ENCODE measurements at places on chromosomes 4 and X.

DNA sequence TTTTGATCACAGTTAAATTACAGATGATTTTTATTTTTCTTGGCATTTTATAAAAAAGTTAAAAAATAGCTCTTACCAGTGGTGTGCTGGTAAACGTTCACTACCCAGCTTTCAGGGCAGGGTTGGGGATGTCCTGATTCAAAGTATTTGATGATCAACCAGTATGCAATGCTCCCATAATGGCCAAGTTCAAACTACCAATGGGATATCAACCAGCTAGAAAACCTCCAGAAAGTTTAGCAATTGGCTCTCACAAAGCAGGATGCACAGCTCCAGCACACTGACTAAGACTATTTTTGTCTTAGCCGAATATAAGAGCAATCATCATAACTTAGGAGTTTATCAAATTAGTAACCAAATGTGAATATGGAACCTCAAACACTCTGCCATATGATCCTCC is 108.0 kb upstream of the PDE5A start:
- no peak for DNase-seq

- DNase-seq = no peak
Observed at GRCh38 chr4:53620956-53621355, 29.7 kb upstream of the LNX1 start.

DNA sequence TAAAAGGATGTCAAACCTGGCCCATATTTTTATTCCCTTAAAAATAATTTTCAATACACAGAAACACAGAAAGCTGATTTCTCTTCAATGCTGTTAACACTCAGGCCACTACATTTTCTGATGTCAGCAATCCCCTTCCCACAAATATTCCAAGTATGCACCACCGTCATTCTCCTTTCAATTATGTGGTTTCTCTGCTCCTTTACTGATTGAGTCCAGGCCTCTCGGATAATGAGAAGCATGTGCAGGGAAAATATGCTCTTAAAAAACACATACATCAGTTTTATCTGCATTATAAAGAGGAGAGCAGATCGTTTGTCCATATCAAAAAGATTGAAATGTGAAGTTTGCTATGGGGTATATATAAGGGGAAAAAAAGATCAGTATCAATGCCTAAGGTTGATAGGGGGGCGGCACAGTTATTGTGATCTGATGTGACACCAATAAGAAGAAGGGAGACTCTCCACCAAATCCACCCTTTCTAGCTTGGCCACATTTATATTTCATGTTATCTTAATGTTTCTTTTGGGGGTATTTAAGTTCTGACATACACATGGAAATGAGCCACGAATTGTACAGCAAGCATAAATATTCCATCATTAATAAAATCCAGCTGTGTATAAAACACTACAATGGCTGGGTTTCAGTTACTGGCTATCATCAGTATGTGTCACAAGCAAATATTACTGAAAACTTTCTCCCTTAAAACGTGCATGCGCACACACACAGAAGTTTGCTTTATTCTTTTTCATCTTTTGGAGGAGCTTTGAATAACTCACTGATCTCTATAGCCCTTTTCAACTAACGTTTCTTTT is 6.4 kb downstream of the AMOT start:
- no peak for DNase-seq

DNA sequence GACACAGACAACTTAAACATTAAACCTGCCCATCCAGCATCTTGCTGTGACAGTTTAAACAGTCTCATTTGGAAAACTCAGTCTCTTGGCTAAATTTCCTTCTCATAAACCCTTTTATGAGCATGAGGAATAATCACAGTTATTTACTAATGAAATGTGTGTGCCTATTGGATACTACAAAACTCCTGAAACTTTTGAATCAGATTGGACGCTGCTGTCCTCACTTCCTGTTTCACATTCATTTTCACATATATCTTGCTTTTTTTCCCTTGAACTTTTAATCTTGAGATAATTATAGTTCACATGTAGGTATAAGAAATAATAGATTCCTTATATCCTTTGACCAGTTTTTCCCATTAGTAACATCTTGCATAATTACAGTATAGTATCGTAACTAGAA is 111.7 kb downstream of the CDKL5 start:
- DNase-seq = no peak

- no peak for DNase-seq
Observed at GRCh38 chr4:102252171-102252570, 93.1 kb downstream of the SLC39A8 start.

DNA sequence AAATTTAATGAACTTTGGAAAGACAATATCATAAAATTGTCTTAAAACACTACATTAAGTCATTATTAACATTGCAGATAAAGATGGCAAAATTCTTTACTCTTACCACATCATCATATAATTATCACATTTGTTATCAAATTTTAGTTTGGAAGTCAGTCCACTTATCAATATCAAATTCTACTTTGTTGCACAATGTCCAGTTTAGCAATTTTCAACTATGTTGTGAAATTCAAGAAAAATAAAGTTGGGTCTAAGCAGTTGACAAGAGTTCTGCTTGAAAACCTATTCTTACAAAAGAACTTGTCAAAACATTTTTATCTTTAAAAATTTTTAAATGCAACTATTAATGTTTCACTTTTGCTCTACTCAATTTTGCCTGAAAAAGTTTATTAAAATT is 44.7 kb upstream of the TET2 start:
- DNase-seq = no peak

DNA sequence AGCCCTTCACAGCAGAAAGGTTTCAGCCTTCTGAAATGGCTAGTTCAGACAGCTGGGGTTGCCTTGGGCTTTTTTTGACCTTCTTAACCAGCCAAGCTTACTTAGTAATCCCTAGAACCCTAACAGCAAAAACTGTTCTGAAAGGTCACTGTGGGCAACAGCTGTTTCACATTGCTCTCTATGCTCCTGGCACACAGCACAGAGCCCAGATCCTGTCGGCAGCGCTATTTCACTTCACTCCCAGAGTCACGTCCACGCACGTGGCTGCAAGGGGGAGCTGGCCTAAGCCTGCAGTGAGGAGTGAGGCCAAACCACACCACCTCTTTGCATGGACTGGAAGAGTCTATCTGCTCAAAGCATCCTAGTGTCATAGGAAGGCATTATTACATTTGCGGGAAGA is 32.0 kb upstream of the STS start:
- DNase-seq = no peak

GRCh38 chr4:147732518-147733235 is 789 bp downstream of the ARHGAP10 start:
- peak; percentile 22 for DNase-seq

DNA sequence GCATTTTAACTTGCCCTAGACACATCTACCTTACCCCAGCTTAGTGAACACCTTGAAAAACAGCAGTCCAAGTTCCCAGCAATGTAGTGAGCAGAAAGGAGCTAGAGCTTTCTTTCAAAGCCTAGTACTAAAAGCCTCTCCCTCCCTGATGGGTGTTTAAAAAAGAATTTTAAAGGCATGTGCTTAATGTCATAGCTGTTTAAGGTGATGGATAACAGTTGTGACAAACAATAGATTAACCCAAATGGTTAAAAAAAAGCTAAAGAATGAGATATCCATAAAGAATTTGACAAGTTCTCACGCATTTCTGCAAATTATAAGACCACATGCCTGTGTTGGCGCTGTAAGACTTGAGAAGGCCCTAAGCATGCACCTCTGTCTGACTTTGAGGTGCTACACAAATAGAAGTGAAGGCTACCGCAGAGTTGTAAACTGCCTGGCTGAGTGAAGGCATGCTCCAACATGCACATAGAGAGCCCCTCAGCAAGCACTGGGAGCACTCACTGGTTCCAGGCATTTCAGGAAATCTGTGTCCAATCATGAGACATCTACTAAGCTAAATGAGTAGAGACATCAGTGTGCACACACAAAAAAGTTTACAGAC is 94.0 kb downstream of the PHF8 start:
- no peak for DNase-seq

DNA sequence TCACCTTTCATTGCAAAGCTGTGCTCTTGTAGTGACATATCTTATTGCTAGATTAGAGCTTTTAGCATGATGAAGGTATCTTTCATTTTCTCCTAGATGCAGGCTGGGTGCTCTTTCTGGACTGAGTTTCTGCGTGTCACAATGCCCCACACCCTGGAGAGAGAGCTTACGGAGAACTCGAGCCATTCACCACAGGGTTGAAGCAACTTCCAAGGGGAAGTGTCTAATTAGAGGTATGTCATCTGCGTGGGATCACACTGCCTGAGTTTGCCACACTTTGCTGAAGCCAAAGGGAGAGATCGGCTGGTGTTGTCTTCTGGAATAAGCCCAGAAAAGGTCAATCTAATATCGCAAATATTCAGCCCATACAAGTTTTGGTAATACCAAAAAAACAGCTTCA is 179.3 kb upstream of the MBNL3 start:
- DNase-seq = no peak

- no peak for DNase-seq
Observed at GRCh38 chr4:122776916-122777315, 44.4 kb downstream of the BBS12 start.

- DNase-seq = no peak
Observed at GRCh38 chrX:12711435-12712040, 79.7 kb upstream of the PRPS2 start.

DNA sequence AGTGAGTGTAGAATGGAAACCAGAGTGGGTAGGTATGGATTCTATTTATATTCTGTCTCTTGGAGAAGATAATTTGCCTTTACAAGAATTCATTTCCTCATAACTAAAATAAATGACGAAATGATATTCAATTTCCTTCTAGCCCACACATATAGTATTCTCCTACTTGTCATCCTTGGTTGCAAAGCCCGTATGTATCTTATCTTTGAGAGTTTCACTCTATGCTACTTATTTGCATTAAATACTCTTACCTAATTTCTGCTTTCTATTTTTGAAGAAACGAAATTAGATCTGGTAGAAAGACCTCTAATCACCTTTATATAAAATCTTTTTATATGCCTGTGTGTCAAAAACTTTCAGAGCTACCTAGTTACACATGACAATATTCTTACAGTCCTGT is 457.7 kb downstream of the NKX6-1 start:
- DNase-seq = no peak
